Activated CD4-positive, alpha-beta T cell treated with anti-CD3 and anti-CD28 coated beads, Interleukin-2, amount 50 U/mL, for 4 hours (primary cell): ENCODE measurements at places on chromosomes 3 and 15.

DNA sequence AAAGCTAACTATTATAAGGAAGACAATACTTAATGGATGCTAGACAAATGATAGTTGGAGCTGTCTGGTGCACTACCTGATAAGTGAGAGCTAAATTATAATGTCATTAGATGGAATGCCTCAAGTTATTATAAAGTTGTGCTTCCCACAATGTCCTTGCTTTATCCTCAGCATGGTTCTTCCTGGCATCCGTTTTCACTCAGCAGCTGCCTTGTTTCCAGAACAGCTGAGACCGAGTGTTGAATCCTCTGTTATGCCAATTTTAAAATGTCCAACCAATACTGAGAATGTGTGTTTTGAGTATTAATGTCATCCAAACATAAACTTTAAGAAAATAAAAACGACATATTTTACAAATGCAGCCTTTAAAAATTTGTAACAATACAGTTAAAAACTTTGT is 286.7 kb upstream of the SOX2 start:
- DNase-seq: no peak

DNA sequence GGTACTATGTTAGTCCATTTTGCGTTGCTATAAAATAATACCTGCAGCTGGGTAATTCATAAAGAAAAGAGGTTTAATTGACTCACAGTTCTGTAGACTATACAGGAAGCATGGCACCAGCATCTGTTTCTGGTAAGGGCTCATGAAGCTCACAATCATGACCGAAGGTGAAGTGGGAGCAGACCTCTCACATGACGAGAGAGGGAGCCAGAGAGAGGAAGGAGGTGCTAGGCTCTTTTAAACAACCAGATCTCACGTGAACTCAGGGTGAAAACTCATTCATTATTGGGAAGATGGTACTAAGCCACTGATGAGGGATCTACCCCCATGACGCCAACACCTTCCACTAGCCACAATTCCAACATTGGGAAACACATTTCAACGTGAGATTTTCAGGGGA is 301.7 kb upstream of the MDFIC2 start:
- no peak for DNase-seq

- no peak for DNase-seq
These were observed 189.7 kb downstream of the MEX3B start for GRCh38 chr15:81856001-81856633.

GRCh38 chr15:52440946-52441345 is 87.7 kb downstream of the MYO5A start:
- no peak for DNase-seq

DNA sequence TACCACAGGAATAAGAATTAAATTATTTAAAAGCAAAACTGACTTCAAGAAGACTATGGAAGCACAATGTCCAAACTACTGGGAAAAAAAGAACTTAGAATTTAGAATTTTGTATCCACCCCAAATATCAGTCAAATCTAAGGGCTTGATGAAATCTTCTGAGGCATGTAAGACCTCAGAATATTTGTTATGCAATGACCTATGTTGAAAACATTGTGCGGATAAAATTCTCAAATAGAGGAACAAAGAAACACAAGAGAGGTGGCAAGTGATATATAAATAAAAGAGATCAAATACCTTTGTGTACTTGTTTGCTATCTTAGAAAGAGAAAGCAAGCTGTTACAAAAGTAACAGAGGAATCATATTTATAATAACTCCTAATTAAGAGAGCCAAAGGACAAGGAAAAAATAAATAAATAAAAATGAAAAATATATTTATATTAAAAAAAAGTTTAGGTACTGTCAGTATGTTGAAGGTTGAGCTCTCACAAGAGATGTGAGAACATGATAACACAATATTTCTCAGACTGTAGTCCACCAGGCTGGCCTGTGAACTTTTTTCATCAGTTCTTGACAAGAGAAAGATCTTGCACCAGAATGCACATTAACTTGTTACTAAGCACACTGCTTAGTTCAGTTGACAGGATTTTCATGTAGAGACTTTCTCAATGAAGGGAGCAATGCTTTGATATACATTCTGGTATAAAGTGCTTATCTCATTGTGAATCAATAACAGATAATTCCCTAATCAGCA is 50.0 kb downstream of the CPA3 start:
- DNase-seq: no peak

DNA sequence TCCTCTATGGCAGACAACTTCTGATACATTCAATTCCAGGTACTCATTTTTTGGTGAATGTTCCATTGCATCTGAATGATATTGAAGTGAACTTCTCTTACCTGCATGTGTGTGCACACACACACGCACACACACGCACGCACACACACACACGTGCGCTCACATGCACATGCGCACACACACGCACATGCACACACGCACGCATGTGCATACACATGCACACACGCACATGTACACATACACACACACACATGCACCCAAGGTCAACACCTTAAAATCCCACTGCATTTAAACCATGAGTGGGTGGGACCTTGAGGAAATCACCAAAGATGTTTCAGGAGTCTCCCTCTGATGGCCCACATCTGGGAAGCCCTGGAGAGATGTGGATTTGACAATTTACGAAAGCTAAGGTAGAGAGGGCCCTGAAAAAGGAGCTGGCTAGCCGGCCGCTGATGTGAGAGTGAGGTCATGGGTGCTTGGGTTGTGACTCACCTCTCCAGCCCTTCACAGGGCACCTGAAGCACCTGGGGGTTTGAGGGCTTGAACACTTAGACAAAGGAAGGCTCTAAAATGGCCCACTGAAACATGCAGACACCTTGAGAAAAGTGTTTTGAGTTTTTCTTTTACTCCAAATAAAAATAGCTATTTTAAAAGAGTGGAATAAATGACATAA is 269.1 kb upstream of the LRRFIP2 start:
- DNase-seq: no peak

DNA sequence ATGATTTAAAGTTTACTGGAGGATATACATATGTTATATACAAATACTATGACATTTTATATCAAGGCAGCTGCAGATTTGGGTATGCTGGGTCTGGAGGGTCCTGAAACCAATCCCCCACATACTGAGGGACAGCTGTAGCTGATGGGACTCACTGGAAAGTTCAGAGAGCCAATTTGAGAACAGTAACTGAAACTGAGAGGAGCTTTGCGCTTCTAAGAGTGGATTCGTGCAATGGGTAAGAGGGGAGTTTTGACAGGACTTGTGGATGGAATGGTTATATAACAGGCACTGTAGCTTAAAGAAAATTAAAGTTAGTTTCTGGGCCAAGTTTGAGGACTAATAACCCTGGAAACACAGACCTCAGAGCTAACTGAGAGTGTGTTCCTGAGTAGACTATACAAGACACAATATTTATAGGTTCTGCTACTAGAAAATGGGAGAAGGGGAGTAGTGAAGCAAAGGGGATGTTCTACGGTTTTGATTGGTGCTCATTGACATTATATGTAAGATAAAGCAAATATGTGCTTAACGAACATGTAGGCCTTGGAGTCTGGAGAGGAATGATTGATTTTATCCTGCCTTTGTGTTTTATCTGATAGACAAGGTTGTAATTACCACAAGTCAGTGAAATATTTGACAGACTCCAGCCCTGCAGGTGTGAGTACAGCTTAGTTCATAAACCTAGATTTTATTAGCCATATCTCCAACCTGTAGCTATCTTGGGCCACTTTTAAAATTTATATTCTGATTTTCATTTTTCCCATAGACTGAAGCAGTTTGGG is 4.8 kb upstream of the ZMAT3 start:
- DNase-seq: no peak

DNA sequence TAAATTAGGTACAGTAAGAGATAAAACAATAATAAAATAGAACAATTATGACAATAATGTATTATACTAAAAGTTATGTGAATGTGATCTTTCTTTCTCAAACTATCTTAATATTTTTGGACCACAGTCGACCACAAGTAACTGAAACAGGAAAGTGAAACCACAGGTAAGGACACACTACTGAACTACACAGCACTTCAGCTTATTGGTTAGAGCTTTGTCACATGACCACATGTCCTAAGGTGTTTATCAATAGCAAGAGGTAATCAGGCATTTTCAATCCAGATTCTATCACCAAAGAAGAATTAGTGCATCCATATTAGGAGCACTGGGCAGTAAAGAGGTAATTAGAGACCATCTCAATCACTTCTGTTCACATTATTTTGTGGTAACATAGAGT is 392.8 kb downstream of the RSL24D1 start:
- DNase-seq: no peak
